ENCODE measurements at places on chromosomes 7 and 10.
A peak's percentile ranks its signal among the peaks of the same experiment; 100 is the strongest.

GRCh38 chr7:24724451-24725190, 32.6 kb downstream of the GSDME start:
- no peak for DNase-seq

DNA sequence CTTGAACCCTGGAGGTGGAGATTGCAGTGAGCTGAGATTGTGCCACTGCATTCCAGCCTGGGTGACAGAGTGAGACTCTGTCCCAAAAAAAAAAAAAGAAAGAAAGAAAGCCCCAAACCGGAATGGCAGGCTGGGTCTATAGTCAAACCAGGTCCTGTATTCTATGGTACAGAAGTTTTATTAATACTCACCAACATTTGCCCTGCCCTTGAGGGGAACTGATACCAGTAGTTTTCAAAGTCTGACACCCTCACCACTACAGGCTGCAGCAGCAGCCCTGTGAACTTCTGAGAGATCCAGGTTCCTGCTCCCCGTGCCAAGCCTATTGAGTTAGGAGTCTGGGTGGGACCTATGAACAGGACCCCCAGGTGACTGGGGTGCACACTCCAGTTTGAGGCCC, 80.6 kb downstream of the RGS10 start:
- DNase-seq: no peak

- no peak for DNase-seq
These were observed 9.4 kb downstream of the KIF20B start for GRCh38 chr10:89710753-89711152.

DNA sequence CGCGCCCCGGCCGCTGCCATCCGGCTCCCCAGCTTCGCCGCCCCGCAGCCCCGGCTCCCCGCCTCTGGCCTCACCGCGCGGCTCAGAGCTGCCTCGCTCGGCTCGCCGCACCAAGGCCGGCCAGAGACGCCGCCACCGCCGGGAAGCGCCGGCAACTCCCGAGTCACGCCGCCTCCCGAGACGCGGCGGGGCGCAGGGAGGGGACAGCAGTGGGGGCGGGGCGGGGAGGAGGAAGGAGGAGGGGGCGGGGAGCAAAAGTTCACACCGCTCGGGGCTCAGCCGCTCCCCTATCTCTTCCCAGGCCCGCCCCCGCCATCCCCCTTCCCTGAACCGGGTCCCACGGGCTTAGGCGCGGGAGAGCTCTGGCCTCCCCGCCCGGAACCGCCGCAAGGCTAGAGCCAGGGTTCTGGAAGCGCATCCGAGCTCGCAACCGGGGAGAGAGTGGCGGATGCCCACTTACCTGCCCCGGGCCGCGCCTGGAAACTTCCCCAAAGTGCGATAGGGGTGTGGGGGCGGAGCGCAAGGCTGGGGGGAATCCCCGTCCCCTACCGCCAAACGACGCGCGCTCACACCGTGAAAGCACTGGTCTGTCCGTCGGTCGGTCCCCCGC, 1.0 kb downstream of the CHST15 start:
- peak; percentile 76 for DNase-seq

DNA sequence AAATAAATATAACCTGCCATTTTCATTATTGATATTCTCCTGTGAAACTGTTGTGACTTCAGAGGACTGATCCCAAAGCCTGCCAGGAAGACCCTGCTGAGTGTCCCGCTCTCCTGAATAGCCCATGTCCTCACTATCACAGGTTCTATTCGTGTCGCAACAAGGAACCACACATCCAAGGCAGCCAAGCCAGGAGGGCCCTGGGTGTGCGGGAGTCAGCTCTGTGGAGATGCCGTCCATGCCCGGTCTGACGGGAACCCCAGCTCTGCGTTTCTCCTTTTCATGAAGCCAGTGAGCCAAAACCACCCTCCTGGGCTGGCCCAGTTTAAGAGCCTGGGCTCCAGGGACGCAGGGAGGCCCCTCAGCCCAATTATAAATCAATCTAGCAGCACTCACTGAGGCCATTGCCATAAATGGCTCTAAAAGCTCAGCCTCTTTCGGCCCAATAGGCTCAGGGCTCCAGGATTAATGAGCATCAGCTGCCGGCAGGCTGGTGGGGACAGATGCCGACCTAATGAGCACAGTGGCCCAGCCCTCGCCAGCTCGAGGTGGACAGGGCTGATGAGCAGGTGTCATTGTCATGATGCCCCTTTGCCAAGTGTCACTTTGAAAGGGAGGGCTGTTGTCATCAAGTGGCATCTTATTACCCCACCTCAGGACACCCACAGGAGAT, 177.9 kb downstream of the PLXNA4 start:
- DNase-seq: no peak

- DNase-seq: peak; percentile 77
These were observed 9.9 kb downstream of the NYAP1 start for GRCh38 chr7:100493476-100494264.

DNA sequence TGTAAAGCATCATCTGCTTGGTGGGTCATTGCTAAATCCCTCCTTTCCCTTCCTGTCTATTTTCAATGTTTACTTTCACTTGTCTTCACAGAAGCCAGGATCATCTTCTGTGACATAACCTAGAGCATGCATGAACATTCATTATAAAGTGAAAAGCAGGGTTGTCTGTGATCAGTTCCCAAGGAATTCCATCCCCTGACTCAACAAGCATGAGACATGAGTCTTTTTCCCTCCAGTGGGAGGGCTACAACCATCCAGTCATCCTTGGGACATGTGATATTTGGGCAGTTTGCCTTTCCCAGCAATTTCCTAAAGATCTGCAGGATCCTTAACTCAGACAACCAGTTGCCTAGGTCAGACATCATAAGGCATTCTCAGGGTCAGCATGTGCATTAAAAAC, 166.3 kb upstream of the TMEM196 start:
- DNase-seq: no peak

DNA sequence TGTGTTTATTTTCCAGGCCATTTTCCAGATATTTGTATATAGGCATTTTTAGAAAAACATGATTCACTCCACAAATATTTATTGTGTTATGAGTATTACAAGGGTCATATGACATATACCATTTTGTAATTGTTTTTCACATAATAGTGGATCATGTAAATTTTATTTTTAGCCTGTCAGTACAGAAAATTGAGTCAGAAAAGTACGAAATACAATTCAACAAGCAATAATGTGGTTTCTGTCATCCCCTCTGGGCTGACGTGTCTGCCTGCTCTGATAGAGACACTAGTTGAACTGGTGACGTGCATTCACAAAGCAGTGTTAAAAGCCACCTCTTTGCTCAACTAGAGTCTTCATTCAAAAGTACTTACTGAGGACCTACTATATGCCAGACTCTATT, 97.9 kb upstream of the STEAP1B start:
- DNase-seq: no peak

DNA sequence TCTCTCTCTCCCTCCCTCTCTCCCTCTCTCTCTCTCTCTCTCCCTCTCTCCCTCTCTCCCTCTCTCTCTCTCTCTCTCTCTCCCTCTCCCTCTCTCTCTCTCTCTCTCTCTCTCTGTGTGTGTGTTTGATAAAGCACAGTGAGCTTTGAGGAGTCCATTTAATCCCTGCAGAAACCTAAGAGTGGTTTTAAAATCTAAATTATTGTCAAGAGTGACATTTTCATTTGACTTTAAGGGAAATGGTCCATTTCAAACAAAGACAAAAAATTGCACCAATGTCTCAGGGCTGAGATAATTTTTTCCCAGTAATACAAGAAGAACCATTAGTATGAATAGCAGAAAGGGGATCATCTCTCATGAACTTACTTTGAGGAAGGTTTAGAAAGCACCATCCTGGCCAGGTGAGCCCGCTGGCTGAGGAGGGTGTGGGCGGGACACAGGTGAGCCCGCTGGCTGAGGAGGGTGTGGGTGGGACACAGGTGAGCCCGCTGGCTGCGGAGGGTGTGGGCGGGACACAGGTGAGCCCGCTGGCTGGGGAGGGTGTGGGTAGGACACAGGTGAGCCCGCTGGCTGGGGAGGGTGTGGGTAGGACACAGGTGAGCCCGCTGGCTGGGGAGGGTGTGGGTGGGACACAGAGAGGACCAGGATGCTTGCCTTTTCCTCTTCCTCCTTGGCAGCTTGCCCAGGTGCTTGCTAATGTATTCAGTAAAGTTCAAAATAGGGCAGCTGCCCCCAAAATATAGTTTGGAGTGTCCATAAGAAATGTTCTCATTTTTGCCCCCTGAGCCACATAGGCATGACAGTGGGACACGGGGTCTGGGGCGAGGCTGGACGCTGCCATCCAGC, 125.0 kb downstream of the DNAJB6 start:
- DNase-seq: no peak

DNA sequence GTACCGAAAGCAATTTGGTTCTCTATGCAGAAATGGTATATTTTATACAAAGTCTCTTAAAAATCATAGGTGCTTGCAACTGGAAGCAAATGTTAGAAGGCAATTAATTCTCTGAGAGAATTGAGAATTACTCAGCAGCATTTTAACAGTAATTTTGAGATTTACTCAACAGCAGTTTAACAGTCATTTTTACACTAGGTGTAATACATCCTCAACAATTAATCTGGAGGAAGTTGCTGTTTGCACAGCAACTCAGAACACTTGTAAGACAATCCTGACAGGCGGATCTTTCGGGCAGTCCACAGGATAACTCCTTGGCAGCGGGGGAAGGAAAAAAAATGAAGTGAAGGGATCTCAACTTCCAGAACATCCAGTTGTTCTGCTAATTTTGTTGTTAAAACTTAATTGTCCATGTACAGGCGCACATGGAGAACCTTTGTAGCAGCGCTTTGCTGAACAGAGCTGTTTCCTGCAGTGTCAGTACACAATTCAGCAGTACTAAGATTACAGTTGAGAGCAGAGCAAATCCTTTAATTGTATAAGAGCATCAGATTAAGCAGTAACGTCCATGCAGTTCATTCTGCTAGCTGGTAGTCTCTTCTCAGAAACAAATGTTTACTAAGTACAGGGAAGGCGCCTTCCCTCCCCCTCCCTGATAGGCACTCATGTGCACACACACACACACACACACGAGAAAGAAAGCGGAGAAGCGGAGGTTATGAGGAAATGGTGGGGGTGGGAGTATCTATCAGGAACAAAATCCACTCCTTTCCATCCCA, 43.8 kb downstream of the ENO4 start:
- no peak for DNase-seq

GRCh38 chr10:122490786-122491680, 29.7 kb downstream of the HTRA1 start:
- DNase-seq: no peak

DNA sequence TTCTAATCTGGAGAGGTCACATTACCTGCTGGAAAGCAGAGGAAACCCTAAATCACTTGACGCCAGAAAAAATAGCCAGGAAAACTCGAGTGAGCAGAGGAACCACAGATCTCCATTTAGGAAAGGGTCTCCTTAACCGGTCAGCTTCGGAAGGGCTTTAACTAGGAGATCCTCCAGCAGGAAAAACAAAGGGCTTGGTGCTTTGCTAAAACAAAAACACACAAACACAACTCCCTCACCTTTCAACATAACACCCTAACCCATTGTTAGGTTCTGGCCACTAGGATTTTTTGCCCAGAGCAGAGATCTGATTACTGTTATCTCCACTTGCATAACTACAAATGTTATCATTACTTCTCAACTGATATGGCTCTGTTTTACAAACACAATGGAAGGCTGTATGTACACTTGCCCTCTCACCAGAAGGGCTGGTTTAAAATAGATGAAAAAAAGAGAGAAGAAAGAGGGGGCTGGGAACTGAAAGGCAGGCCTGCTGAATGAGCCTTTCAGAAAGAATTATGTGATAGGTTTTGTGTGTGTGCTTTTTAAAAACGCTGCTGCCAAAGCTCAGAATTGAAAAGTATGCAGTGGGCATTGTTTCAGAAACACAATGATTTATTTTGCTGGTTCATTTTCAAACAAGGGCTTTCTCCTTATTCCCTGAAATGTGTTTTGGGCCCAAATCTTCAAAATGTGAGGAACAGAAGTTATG, 161.5 kb downstream of the FGFR2 start:
- no peak for DNase-seq

DNA sequence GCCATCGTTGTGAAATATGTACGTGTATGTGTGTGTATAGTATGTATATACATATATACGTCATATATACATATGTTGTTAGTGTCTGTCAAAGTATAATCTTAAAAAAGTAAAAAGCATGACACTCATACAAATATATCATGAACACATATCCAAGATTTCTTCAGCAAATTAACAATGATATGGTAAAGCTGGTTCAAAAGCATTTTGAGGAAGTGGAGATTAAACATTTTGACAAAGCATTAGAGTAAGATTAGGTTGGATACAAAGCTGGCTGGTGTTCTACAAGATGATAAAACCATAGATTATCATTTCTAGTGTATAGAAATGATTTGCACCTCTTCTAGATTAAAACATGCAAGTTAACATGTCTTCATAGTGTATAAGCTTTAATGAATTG, 771 bp upstream of the NUDCD3 start:
- no peak for DNase-seq

DNA sequence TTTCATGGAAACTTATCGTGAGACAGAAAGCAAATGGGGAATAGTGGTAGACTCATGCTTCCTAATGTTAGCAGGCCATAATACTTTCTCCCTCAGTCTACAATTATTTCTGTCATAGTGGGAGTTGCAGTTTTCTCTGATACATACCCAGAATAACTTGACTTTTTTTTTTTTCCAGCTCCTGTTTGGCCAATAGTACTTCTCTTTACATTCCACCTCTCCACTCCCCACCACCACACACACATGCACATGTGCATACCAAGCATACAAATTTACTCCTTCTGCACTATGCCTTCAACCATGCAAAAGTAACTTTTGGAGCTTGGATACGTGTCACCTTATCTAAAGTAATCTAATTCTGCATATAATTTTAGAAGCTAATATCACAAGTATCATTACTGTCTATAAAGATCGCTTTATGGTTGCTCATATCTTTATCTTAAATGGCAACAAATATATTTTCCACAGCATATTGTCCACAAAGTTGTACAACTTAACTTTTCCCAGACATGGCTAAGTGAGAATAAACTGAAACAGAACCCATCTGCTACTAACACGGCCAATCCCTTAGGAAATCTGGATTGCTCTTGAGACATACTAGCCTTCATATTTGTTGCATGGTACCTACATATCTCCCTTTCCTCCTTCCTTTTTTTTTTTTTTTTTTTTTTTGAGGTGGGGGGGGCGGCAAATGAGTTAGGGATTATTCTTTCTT, 49.0 kb downstream of the TES start:
- DNase-seq: no peak

DNA sequence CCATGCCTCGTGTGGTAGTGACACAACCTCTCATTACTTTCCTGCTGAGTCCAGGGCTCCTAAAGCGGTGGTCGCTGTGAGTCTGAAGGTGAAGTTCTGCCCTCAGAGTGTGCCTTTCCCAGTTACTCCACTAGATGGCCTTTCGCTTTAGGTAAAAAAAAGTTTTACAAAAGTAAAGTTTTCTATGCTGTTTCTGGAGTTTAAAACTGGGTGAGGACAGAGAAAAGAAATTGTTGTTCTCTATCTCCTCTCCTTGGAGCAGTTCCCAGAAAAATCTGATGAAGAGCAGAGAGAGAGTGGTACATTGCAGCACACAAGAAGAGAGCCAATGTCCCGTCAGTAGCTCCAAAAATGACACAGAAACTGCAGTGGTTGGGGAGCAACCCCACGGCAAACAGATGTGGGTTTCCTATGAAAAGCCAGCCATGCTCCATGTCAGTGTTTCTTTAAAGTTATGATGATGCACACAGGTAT, 257.1 kb downstream of the GLI3 start:
- no peak for DNase-seq
